ENCODE measurements at places on chromosomes 2 and 18.

GRCh38 chr2:3214806-3215404, 162.7 kb downstream of the EIPR1 start:
- DNase-seq, result no peak
- H3K36me3 ChIP-seq, result peaks cover 5% of the 10 kb centered on the region
- no peaks in the 10 kb centered on the region for H3K27me3 ChIP-seq
- H3K4me3 ChIP-seq, result no peak overlapping the region
- no peak overlapping the region for H3K27ac ChIP-seq
- H3K4me1 ChIP-seq, result no peaks in the 10 kb centered on the region

- peaks cover 39% of the 10 kb centered on the region for H3K36me3 ChIP-seq
- no peaks in the 10 kb centered on the region for H3K27me3 ChIP-seq
- no peak overlapping the region for H3K27ac ChIP-seq
- no peak overlapping the region for H3K4me3 ChIP-seq
- no peak for DNase-seq
Measured at GRCh38 chr2:213317929-213318328, 33.7 kb downstream of the SPAG16 start.

GRCh38 chr18:36543991-36544725, 246.6 kb downstream of the FHOD3 start:
- no peak overlapping the region for H3K27ac ChIP-seq
- H3K27me3 ChIP-seq, result no peaks in the 10 kb centered on the region
- H3K36me3 ChIP-seq, result no peaks in the 10 kb centered on the region
- peaks cover 26% of the 10 kb centered on the region for H3K4me1 ChIP-seq

DNA sequence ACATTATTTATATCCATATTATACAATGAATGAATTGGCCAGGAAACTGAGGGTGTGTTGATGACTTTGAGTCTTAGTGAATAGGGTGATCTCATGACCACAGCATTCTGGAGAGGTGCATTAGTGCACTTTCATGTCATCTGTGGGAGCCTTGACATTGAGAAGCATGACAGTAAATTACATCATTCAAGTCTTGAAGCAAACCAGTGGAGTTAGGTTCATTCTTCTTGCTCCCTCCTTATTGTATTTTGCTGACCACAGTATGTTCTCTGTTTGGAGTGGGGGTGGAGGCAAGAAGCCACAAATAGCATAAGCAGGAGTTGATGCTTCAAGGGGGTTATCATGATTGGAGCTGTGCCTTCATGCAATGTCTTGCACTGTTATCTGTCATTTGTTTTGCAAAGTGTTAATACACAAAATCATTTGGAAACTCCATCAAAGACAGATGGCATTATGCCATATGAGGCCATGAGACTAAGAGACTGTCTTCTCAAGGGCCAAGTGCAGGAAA, 680.2 kb downstream of the NYAP2 start:
- no peak overlapping the region for H3K4me3 ChIP-seq
- H3K4me1 ChIP-seq, result no peaks in the 10 kb centered on the region
- DNase-seq, result no peak
- no peaks in the 10 kb centered on the region for H3K27me3 ChIP-seq
- no peak overlapping the region for H3K27ac ChIP-seq
- H3K36me3 ChIP-seq, result no peaks in the 10 kb centered on the region

DNA sequence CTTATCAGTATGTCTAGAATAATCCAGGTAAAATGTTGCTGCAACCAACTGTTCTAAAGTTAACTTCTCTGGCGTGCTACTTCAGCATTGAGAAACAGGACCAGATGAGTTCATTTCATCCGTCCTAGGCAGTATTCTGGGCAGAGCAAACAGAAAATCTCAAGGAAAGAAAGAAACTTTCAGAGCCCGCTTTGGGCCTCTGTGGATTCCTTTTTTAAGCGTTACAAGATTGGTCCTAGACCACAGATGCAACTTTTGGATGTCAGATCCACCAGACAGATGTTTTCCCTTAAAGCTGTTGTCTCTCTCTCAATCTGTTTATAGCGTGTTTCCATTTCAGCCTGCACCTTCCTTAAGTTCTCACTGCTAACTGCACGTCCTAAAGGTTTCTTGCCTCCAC, 75.0 kb downstream of the BCL2 start:
- H3K36me3 ChIP-seq, result no peaks in the 10 kb centered on the region
- H3K27me3 ChIP-seq, result no peaks in the 10 kb centered on the region
- H3K4me1 ChIP-seq, result peaks cover 11% of the 10 kb centered on the region
- no peak overlapping the region for H3K27ac ChIP-seq
- no peak overlapping the region for H3K4me3 ChIP-seq
- no peak for DNase-seq

GRCh38 chr2:176136374-176137251, 7.1 kb downstream of the HOXD8 start:
- peak overlapping the region; percentile 73 for H3K4me3 ChIP-seq
- peaks cover 8% of the 10 kb centered on the region for H3K4me1 ChIP-seq
- peaks cover 96% of the 10 kb centered on the region for H3K27me3 ChIP-seq
- peaks cover 3% of the 10 kb centered on the region for H3K36me3 ChIP-seq

- peaks cover 69% of the 10 kb centered on the region for H3K4me1 ChIP-seq
- peak overlapping the region; percentile 96 for H3K27ac ChIP-seq
- peaks cover 12% of the 10 kb centered on the region for H3K36me3 ChIP-seq
Measured at GRCh38 chr2:38097988-38098385, 22.0 kb upstream of the CYP1B1 start.

- H3K36me3 ChIP-seq, result no peaks in the 10 kb centered on the region
- no peaks in the 10 kb centered on the region for H3K27me3 ChIP-seq
- H3K27ac ChIP-seq, result no peak overlapping the region
Measured at GRCh38 chr18:57839942-57840381, 36.8 kb upstream of the ATP8B1 start.

GRCh38 chr2:24824966-24825882, 32.0 kb downstream of the CENPO start:
- no peak overlapping the region for H3K27ac ChIP-seq
- H3K27me3 ChIP-seq, result no peaks in the 10 kb centered on the region
- H3K4me3 ChIP-seq, result no peak overlapping the region
- DNase-seq, result peak; percentile 22
- H3K36me3 ChIP-seq, result peaks cover 12% of the 10 kb centered on the region

DNA sequence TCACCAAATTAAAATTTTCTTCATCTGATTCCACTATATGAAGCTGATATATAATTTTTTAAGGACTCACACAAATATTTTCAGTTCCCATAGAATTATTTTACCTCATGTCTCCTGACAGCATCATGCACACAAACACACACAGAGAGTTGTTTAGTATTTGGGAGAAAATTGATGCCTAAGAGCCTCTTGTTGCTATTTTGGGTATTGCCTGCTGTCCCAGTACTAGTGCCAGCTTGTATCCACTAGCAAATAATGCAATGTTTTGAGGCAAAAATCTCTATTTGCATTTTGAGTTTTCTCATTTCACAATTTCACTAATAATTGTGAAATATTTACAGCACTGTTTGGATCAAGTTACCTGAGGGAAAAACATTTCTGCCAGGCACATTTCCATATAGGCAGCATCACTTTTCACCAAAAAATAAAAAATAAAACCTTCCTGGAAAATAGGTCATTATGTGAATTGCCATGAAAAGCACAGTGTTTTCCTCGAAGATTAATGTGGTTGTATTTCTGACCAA, 328.2 kb downstream of the KCNJ3 start:
- H3K4me1 ChIP-seq, result no peaks in the 10 kb centered on the region
- no peak overlapping the region for H3K27ac ChIP-seq
- DNase-seq, result no peak
- no peaks in the 10 kb centered on the region for H3K27me3 ChIP-seq
- no peak overlapping the region for H3K4me3 ChIP-seq

DNA sequence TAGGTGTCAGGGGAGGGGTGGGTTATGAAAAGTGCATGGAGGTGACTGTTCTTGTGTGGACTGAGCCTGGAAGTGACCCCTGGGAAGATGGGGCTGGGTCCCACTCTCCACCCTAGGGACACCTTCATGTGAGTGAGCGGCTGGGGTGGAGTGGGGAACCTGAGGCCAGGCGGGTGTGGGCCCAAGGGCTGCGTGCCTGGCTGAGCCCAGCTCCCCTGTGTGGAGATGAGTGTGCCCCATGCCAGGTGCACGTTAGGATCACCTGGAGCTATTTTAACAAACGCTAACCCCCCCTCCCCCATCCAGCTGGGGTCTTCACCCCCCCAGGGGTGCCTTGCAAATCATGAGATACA, 26.5 kb downstream of the ZAP70 start:
- DNase-seq, result no peak
- H3K27ac ChIP-seq, result no peak overlapping the region
- H3K27me3 ChIP-seq, result no peaks in the 10 kb centered on the region
- H3K4me3 ChIP-seq, result no peak overlapping the region
- H3K36me3 ChIP-seq, result peaks cover 10% of the 10 kb centered on the region

DNA sequence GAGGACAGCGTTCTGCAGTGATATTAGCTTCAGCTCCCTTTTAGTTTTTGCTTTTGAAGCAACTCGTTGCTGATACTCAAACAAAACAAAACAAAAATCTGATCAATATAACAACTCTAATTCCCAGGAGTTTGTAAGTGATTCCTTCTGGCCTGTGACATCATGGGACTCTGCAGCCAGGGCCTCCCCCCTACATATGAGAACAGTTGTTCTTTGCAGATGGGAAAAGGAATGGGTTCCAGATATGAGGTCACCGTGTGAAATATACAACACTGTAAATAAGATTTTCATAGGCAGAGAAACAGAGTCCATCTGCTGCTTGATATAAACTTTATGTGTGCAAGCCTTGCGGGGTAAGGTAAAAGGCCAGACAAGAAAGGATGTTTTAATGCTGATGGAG, 56.7 kb downstream of the DIS3L2 start:
- no peak overlapping the region for H3K27ac ChIP-seq
- H3K27me3 ChIP-seq, result no peaks in the 10 kb centered on the region
- H3K4me3 ChIP-seq, result no peak overlapping the region
- peaks cover 17% of the 10 kb centered on the region for H3K36me3 ChIP-seq
- DNase-seq, result no peak

DNA sequence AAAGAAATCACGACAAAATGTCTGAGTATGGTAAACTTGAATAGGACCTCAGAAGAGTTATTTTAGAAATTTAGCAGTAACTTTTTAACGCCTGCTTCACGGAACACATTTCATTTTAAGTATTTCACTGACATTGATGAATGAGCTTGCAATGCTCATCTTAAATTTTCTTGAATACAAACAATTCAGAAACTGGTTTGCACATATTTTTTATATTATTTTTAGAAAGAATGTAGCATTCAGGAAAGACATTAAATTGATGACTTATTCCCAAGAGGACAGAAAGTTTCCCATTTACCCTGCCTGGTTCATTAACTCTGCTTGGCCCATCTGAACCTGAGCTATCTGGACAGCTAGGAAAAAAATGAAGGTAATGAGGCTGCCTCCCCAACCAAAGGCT, 89.3 kb downstream of the MBD2 start:
- no peak for DNase-seq
- no peak overlapping the region for H3K4me3 ChIP-seq
- H3K36me3 ChIP-seq, result peaks cover 20% of the 10 kb centered on the region
- no peak overlapping the region for H3K27ac ChIP-seq
- peaks cover 8% of the 10 kb centered on the region for H3K4me1 ChIP-seq
- H3K27me3 ChIP-seq, result no peaks in the 10 kb centered on the region

DNA sequence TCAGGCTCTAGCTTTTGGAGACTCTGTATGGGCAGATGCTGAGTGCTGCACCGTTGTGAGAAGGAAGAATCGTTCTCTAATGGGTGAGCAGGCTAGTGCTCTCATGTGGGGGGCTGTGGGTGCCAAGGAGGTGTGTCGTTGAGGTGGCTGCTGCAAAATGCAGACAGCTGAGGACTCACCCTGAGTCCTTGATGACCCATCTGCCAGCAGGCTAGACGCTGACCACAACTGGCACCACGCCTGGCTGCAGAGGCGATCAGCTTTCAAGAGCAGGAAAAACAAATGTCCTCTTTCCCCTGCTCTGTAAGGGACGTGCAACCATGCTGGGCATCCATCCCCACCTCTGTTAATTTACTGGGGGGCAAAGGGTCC, 48.2 kb downstream of the HAUS1 start:
- peaks cover 4% of the 10 kb centered on the region for H3K36me3 ChIP-seq
- no peak for DNase-seq

- H3K36me3 ChIP-seq, result peaks cover 5% of the 10 kb centered on the region
- no peak overlapping the region for H3K27ac ChIP-seq
- H3K4me1 ChIP-seq, result peaks cover 25% of the 10 kb centered on the region
- DNase-seq, result no peak
- no peak overlapping the region for H3K4me3 ChIP-seq
Measured at GRCh38 chr2:173079973-173080860, 4.6 kb downstream of the MAP3K20 start.

- DNase-seq, result peak; percentile 34
- H3K36me3 ChIP-seq, result no peaks in the 10 kb centered on the region
- H3K27me3 ChIP-seq, result no peaks in the 10 kb centered on the region
- no peak overlapping the region for H3K27ac ChIP-seq
- peaks cover 21% of the 10 kb centered on the region for H3K4me1 ChIP-seq
Measured at GRCh38 chr2:128557831-128558241, 239.2 kb upstream of the HS6ST1 start.

DNA sequence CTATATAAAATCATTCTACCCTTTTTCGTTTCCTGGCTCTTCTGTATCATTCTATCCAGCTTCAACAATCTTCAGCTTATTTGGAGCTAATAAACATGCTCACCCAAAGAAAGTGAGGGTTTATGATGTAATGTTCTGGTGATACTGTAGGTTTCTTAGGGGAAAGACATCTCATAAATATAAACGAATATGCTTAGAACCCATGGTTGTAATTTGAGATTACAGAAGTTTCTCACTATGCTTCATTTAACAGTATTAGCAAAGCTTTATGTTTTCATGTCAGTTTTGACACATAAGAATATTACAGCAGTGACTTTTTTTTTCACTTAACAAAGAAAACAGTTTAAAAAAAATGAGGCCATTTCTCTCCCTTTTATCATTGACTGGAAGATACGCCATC, 11.8 kb upstream of the PEX13 start:
- no peak overlapping the region for H3K4me3 ChIP-seq
- no peak overlapping the region for H3K27ac ChIP-seq
- H3K4me1 ChIP-seq, result no peaks in the 10 kb centered on the region
- no peaks in the 10 kb centered on the region for H3K27me3 ChIP-seq

- DNase-seq, result no peak
- H3K27me3 ChIP-seq, result peaks cover 20% of the 10 kb centered on the region
- H3K27ac ChIP-seq, result no peak overlapping the region
- H3K4me1 ChIP-seq, result no peaks in the 10 kb centered on the region
- H3K36me3 ChIP-seq, result no peaks in the 10 kb centered on the region
Measured at GRCh38 chr2:230830428-230830827, 34.3 kb upstream of the ITM2C start.

GRCh38 chr2:239175181-239175580, 225.6 kb downstream of the HDAC4 start:
- peaks cover 75% of the 10 kb centered on the region for H3K36me3 ChIP-seq
- peaks cover 3% of the 10 kb centered on the region for H3K4me1 ChIP-seq
- no peak overlapping the region for H3K4me3 ChIP-seq
- H3K27ac ChIP-seq, result no peak overlapping the region
